ENCODE measurements at places on chromosomes 3 and 15.
A peak's percentile ranks its signal among the peaks of the same experiment; 100 is the strongest.

DNA sequence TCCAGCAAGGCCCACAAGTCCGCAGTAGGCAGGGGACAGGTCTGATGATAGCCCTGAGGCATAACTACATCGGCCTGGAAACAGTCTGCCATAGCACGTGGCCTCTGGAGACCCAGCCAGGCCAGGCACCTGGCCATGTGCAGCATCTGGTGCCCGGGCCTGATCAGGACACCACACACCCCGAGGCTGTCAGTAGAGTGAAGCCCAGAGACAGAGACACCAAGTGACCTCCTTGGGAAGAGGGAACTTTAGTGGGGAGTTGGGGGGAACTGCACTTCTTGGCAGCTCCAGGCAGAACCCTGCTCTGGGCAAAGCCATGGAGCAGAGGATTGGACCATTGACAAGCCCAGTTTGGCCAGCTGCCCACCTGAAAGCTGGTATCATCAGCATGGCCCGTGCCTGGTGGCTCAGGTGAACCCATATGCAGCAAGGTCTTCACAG, 1.2 kb downstream of the SHISA5 start:
- no peak for DNase-seq

- peak; percentile 26 for DNase-seq
Measured at GRCh38 chr3:33438284-33438668, 1.9 kb downstream of the UBP1 start.

GRCh38 chr15:36271048-36271447, 308.4 kb upstream of the CDIN1 start:
- DNase-seq, result no peak

DNA sequence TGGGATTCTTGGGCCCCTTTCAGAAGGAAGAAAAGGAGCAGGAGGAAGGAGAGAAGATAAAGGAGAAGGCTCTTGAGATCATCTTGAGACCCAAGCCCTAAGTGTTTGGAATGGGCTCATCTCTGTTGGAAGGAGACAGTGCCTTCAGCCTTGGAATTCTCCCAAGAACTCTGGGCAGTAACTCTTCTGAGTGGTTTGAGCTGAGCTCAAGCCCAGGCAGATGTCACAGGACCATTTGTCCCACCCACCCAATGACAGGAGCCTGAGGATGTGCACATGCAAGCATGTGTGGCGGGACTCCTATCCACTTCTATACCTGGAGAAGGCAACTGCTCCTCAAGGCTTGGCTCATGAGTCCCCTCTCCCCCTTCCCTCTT, 14.6 kb upstream of the TMEM40 start:
- no peak for DNase-seq

- DNase-seq, result no peak
Measured at GRCh38 chr3:152043620-152044019, 170.2 kb downstream of the SUCNR1 start.

GRCh38 chr3:149628957-149629670, 28.7 kb downstream of the WWTR1 start:
- DNase-seq, result no peak

- DNase-seq, result no peak
Measured at GRCh38 chr15:28985316-28985645, 99.5 kb downstream of the APBA2 start.

DNA sequence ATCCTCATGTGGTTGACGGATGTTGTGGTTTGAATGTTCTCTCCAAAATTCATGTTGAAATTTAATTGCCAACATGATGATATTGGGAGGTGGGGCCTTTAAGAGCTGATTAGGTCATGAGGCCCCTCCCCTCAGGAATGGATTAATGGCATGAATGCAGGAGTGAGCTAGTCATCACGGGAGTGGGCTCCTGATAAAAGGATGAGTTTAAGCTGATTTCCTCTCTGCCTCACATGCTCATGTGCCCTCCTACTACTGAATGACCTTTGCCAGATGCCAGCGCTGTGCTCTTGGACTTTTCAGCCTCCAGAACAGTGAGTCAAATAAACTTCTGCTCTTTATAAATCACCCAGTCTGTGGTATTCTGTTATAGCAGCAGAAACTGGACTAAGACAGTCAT, 111.2 kb downstream of the MYO5A start:
- DNase-seq, result no peak

DNA sequence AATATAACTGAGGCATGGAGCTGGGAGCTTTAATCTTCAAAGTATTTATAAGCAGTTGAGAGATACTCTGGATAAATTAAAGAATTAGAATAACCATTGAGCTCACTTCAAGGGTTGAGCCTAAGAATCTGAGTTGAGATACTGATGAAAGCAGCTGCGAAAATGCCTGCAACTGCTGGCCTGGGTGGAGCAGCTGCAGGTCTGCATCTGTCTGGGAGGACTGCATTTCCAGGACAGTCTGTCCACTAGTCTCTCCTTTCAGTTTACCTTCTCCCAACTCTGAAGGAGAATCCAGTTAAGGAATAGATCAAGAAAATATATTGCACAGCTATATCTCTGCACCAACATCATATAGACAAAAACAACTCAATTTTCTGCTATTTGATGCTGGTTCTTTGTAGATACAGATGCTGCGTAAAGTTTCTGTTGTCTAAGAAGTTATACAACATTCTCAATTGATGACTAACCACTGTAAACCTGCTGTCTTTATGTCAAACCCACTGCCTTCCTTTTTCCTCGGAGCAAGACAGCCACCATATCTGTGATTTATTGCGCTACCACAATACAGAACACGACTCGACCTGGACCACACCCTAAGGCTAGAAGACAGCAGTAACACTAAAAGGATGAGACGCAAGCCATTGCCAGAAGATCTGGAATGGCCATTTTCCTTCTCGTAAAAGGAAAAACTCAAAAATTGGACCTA, 245.1 kb downstream of the MAGI1 start:
- no peak for DNase-seq

- DNase-seq, result no peak
Measured at GRCh38 chr3:172701751-172702150, 9.1 kb downstream of the NCEH1 start.

DNA sequence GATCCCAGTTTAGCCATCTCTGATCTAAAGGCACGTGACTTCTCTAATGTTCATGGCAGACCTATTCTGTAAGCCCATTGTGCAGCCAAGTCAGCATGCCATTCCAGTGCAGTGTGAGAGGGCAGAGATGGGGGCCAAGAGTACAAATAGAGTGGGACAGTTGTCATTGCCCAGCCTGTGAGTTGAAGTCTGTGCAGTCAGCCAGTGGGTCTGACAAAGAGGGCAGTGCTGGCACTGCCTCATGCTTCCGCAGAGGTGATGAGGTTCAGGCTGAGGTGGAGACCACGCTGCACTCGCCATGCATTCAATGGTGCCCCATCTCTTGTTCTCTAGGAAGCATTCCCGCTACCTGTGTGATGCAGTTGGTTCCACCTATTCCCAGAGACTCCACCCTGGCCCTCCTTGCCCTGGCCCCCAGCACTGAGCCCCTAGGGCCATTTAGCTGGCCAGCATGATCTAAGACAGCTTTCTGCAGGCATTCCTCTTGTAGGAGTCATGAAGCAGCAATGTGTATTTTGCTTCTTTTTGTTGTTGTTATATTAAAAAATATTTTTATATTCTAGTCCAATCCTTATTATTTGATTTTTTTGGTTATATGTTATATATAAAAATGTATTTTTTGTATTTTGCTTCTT, 3.7 kb downstream of the MRAS start:
- no peak for DNase-seq

GRCh38 chr15:94383706-94384105, 152.3 kb downstream of the MCTP2 start:
- DNase-seq, result no peak

DNA sequence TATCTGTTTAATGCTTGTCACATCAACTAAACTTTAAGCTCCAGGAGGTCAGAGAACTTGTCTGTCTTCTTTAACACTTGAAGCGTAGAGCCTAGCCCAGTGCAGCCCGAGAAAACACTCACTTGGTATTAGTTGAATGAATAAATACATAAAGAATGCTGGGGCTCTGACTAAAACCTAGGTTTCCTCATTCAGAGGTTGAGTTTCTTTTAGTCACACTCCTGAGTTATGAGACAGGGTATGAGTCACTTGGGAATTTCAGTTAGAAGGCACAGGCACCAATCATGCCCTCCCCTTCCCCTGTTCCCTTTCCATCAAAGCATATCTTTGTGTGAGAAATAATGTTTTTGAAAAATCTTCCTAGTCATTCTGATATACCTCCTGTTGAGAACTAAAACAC, 589.8 kb upstream of the DPPA4 start:
- no peak for DNase-seq

GRCh38 chr3:195001261-195001660, 269.7 kb downstream of the XXYLT1 start:
- DNase-seq, result no peak

DNA sequence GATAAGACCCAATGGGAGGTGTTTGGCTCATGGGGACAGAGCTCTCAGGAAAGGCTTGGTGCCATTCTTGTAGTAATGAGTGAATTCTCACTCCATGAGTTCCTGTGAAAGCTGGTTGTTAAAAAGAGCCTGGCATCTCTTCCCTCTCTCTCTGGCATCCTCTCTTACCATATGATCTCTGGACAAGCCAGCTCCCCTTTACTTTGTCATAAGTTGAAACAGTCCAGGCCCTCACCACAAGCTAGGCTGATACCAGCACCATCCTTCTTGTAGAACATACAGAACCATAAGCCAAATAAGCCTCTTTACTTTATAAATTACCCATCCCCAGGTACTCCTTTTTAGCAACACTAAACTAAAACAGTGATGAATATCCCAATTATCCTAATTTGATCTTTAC, 166.9 kb upstream of the TMC3 start:
- no peak for DNase-seq

- DNase-seq, result no peak
Measured at GRCh38 chr3:49804141-49805041, 1.3 kb downstream of the INKA1 start.

DNA sequence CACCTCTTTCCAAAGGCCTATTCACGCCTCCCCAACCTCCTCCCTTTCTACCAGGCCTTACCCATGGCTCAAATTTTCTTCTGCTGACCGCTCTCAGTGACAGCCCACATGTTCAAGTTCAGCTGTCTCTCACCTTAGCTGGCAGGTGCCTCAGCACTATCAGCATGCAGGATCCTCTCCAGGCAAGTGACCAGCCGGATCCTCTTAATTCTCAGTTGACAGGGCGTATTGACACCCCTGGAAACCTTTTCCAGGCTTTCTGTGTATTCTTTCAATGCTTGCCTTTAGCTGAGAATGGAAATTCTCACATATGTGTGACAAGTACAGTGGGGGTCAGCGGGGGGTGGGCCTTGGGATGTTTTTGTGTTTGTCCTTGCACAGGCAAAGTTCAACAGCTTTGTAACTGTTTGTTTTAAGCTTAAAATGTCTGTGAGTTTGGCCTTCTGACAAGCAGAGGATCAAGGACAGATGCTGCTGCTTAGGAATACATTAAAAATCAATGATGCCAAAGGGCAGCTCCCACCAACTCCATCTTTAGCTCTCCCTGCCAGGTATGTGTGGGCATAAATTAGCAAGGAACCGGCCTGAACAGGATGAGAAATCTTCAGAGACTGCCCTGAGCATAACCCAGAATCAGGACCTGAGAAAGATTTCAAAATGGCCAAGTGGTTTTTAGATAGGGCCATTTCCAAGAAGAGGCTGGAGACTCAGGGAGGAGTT, 17.4 kb upstream of the BDH1 start:
- DNase-seq, result no peak

- DNase-seq, result no peak
Measured at GRCh38 chr3:31067004-31067403, 172.5 kb upstream of the GADL1 start.

GRCh38 chr3:99967796-99968195, 146.5 kb downstream of the FILIP1L start:
- DNase-seq, result no peak

DNA sequence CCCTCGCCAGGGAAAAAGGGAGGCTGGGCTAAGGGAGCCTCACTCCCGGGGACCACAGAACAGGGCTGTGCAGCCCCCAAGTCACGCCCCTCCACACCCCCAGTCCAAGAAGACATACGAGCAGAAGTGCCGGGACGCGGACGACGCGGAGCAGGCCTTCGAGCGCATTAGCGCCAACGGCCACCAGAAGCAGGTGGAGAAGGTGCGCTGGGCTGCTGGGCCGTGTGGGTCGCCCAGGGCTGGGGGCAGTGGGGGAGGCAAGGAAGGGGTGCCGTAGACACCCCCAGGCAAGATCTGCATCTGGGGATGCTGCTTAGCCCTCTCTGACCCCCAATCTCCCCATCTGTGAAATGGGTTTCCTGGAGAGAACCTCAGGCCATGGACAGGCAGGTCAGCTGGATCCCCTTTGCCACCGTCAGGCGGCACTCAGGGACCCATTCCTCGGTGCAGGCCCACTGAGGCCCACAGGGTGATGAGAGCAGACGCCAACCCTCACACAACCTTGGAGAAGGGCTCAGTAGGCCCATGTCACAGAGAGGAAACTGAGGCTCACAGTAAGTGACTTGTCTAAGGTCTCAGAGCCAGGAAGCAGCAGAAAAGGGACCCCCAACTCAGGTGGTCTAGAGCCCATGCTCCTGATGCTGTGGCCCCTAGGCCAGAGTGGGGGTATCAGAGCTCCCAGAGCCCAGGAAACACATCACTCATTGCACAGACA, 33.7 kb downstream of the PSTPIP1 start:
- DNase-seq, result no peak

DNA sequence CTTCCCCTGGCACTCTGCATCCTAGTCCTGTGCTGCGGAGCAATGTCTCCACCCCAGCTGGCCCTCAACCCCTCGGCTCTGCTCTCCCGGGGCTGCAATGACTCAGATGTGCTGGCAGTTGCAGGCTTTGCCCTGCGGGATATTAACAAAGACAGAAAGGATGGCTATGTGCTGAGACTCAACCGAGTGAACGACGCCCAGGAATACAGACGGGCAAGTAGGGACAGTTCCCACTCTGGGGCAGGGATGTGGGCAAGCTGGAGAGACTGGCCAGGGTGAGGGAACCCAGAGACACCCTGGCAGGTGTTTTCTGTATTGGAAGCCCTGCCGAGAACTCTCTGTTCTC, 247 bp downstream of the FETUB start:
- no peak for DNase-seq

- no peak for DNase-seq
Measured at GRCh38 chr3:11703146-11703545, 59.4 kb upstream of the VGLL4 start.

DNA sequence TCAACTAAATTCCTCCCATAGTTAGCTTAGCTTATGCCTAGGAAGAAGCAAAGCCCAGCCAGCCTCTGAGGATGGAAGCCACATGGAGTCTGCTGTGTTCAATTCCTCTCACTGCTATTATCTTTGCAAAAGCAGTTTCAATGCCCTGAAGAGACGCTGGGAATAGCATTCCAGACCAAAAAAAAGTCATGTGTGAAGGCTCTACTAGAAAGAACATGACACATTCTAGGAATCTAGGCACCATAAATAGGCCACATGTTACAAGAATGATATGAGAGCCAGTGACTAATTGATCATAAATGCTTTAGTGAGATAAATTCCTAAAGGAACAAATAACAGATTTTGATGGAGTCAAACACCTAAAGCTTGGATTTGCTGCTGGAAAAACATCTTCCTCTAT, 800.8 kb downstream of the TUSC7 start:
- DNase-seq, result no peak
